Activated CD4-positive, alpha-beta T cell treated with anti-CD3 and anti-CD28 coated beads, Interleukin-2, Interleukin-6, amounts not matched to agents 100 ng/mL and 50 ng/mL, durations not matched to agents 16 hours and 8 hours (primary cell): ENCODE measurements at places on chromosomes 3 and 15.

GRCh38 chr3:127212711-127213110 is 19.8 kb downstream of the PRR23E start:
- no peak for DNase-seq

- peak; percentile 56 for DNase-seq
Measured at GRCh38 chr3:150410311-150411105, 2.4 kb downstream of the TSC22D2 start.

- DNase-seq: no peak
Measured at GRCh38 chr3:47347217-47347801, 33.5 kb upstream of the PTPN23 start.

DNA sequence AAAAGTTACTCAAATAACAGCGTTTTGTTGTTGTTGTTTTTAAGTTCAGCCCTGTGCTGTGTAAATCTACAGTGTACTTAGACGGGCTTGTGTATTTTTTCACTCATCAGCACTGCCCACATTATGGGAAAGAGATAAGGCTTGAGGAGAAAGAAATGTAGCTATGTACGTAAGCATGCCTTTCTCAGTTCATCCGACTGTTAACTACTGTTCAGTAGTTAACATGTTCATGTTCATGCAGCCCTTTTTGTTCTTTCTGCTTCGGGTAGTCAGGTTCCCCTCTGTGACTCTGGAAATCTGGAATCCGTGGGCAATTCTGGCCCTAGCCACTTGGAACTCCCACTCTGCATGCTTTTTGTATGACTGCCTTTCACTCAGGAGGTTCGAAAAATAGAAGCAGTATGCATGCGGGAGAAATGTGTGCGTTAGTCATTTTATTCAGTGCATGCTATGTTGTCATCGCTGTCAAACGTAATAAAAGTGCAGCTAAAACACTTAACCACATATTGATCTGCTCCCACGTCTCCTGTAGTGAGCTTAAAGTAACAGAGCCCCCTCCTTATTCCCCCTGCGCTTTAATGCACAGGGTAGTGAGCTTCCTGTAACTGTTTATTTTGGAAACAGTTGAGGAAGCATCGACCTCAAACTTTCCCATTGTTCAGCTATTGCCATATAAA is 283.1 kb upstream of the NR2F2 start:
- DNase-seq: no peak

DNA sequence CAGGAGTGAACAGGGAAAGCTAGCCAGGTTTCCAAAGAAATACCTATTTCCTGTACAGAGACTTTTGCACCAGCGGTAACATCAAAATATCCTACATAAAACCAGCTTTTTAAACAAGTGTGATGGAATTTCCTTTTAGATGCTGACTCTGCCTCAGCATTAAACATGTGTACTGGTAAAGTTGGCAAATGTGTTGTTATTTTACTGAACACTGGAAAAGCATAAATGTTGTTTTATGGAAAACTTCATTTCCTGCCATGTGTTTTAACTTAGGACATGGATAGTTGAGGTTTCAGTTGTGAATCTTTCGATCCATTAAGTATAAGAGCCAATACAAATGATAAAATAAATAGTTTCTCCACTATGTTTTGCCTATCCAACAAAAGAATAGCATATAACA is 15.7 kb downstream of the OXNAD1 start:
- no peak for DNase-seq

GRCh38 chr3:42473083-42473932 is 29.1 kb upstream of the VIPR1 start:
- no peak for DNase-seq

DNA sequence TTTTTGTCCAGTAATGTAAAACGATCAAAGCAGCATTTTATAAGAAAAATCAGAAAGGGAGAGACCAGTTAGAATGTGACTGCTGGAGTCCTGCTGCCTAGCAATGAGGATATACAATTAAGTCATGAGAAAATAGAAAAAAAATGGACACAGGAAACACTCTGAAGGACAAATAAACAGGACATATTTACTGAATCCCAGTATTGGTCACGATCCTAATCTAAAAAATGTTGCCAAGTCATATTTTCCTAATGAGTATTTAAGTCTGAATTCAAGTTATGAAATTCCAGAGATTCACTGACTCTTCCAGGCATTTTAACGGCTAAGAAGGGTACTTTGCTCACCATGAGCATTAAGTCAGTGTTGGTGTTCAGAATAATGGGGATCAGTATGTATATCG is 154.3 kb upstream of the CCDC54 start:
- no peak for DNase-seq

- no peak for DNase-seq
Measured at GRCh38 chr3:23117856-23118255, 85.3 kb upstream of the UBE2E2 start.

- no peak for DNase-seq
Measured at GRCh38 chr3:123568034-123568433, 16.8 kb downstream of the HACD2 start.

GRCh38 chr15:30919877-30920550 is 16.3 kb downstream of the FAN1 start:
- no peak for DNase-seq

GRCh38 chr3:185024406-185024805 is 128.5 kb downstream of the C3orf70 start:
- no peak for DNase-seq

GRCh38 chr3:176581589-176581988 is 615.7 kb downstream of the TBL1XR1 start:
- no peak for DNase-seq

- DNase-seq: no peak
Measured at GRCh38 chr3:23496165-23496564, 293.0 kb downstream of the UBE2E2 start.

GRCh38 chr15:42890161-42890913 is 30.2 kb downstream of the TTBK2 start:
- no peak for DNase-seq

GRCh38 chr3:177730814-177731213 is 533.5 kb upstream of the TBL1XR1 start:
- no peak for DNase-seq

DNA sequence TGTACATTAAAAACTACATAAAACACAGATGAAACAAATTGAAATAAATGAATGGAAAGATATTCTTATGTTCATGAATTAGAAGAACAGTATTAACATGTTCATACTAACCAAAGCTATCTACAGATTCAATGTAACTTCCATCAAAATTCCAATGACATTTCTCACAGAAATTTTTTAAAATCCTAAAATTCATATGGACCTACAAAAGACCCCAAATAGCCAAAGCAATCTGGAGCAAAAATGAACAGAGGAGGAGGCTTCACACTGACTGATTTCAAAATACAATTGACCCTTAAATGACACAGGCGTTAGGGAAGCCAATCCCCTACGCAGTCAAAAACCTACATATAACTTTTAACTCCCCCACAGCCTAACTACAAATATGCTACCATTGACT is 39.4 kb downstream of the KPNA1 start:
- DNase-seq: no peak

GRCh38 chr3:178367817-178368617 is 168.2 kb upstream of the KCNMB2 start:
- DNase-seq: no peak
